ENCODE measurements at places on chromosomes 4 and X.
A peak's percentile ranks its signal among the peaks of the same experiment; 100 is the strongest.

DNA sequence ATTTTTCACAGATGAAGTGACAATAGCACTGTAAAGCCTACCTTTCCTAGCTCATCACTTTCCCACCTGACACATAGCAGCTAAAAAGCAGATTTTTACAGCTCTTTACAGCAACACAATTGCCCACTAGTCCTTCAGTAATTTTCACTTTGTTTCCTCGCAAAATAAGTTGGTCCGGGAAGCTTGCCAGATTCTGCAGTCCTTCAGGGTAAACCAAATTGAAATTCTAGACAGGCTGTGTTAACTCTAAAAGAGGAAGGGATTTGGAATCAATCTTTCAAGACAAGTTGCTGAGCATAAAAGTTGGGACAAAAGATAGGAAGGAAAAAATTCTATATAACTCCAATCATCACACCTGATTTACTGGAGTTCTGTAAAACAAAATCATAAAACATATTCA lies 8.7 kb downstream of the C1QTNF7 start:
- DNase-seq, result no peak

- no peak for DNase-seq
These were observed 205.5 kb upstream of the ARSJ start for GRCh38 chr4:114184901-114185300.

GRCh38 chr4:117267317-117267716 lies 181.9 kb upstream of the TRAM1L1 start:
- DNase-seq, result no peak

GRCh38 chr4:144655491-144655890 lies 9.5 kb downstream of the HHIP start:
- no peak for DNase-seq

GRCh38 chr4:92305878-92306520 lies 2.2 kb downstream of the GRID2 start:
- no peak for DNase-seq

GRCh38 chr4:160386846-160387245 lies 1284.0 kb downstream of the RAPGEF2 start:
- DNase-seq, result no peak

DNA sequence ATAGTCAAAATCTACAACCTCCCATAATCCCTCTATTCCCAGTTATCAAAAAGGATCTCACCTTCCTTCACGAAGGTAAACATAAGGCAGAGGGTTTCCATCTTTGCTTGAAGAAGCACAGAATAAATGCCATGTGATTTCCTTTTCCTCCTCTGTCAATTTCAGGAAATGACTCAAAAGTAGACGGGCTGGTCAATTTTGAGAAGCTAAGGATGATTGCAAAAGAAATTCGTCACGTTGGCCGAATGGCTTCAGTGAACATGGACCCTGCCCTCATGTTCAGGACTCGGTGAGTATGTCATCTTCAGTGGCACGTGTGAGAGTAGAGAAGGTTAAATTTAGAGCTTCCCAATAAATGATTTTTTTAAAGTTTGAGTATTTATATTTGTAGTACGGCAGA lies 240.2 kb downstream of the RAPGEF2 start:
- DNase-seq, result no peak

- no peak for DNase-seq
These were observed 517.2 kb upstream of the ADGRL3 start for GRCh38 chr4:60682901-60683300.

DNA sequence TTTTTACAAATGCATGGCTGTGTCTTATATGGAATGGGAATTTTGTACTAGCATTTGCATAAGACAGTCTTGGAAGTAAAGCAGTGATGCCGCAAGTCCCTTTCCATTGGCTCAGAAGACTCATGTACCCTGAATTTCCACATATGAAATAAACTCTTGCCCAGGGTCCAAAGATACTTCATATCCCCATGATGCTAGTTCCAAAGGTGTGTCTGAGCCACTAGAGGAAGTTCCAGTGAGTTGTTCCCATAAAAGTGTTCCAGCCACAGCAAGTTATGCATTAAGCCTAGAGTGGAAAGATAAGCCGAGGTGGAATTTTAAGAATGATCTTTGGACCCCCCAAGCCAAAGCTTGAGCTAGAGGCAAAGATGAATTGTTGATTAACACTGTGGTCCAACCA lies 9.3 kb upstream of the CEP135 start:
- no peak for DNase-seq

GRCh38 chrX:47222751-47223350 lies 4.4 kb downstream of the CDK16 start:
- no peak for DNase-seq

- DNase-seq, result no peak
These were observed 849.6 kb upstream of the POU3F4 start for GRCh38 chrX:82658492-82658891.

DNA sequence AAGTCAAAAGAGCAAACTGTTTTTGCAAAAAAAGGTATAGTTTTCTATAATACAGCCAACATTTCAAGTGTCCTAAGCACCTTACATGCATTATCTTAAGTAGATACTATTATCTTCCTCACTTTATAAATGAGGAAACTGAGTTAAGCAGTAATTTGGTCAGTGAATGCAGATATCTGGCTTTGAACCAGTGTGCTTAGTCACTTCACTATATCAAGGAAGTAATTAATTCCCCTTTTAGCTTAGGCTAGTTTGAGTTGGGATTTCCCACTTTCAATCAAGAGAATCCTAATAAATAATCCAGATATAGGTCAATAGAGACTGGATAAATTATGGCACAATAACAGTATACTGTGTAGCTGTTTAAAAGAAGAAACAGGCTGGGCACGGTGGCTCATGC lies 14.8 kb downstream of the SPINK2 start:
- DNase-seq, result no peak

- DNase-seq, result no peak
These were observed 187.0 kb upstream of the S100G start for GRCh38 chrX:16462912-16463311.

DNA sequence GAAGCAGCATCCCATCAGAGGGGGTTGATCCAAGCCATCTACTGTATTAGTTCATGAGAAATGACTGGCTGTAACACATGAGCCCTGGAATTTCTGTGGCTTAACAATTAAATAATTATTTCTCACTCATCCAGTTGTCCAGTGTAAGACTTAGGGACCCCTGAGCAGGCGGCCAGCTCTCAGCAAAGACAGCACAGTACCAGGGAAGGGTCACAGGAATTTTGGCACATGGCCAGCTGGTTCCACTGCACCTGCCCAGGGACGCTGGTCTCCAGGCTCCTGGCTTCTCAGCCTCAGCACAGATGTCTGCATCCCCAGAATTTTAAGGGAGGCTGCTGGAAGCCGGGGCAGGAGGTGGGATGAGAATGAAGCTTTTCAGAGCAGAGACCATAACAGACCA lies 93.7 kb upstream of the DHRSX start:
- DNase-seq, result no peak

DNA sequence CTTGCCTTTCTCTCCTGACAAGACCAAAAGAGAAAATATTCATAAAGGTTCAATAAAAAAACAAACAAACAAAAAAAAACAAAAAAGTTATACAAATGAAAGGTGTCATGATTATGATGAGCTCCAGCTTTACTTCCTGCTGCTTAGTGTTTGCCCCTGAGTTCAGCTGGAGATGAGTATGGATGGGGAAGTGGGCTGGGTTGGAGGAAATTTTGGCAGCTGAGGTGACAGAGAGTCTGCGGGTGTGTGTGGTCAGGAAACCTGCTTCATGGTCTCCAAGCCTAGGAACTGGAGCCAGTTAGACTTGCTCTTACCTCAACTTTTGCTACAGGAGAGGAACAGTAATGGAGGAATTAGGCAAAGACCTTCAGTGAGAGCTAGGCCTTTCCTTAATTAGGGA lies 4.3 kb upstream of the CYSLTR1 start:
- no peak for DNase-seq

DNA sequence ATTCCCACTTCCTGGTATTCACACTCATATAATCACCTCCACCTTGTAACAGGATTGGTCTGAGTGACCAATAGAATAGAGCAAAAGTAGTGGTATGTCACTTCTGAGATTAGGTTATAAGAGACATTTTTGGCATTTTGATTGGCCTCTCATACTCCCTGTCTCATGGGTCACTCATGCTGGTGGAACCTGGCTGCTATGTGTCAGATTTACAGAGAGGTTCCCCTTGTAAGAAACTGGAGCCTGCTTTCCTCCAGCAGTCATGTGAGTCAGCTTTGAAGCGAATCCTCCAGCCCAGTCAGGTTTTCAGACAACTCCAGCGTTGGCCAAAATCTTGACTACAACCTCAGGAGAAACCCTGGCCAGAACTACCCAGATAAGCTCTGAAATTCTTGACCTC lies 2.6 kb upstream of the OTUD4 start:
- no peak for DNase-seq

DNA sequence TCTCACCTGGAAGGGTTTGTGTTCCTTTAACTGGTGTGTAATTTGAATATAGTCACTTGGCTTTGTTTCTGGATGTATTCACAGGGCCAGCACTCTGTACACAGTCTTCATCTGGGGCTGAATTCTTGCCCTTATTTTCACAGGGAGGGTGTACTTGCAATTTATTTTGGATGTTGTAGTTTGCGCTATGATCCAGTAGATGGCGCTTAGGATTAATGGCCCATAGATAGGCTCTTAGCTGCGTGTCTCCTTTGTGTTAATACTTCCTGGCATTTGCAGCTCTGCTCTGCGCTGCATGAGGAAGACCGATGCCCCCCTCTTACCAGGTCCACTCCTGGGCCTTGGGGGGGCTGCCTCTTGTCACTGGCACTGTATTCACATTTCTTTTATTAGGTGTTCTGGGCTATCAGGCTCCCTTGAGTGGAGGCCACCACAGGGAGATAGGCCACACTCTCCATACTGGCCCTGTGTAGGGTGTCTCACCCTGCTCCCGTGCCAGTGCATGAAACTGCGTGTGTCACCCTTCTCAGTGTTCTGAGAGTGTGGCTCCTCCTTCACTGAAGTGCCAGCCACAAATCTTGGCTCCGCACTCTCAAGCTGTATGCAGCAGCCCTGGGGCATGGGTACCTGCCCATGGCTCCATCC lies 562.2 kb downstream of the ZIC3 start:
- no peak for DNase-seq

DNA sequence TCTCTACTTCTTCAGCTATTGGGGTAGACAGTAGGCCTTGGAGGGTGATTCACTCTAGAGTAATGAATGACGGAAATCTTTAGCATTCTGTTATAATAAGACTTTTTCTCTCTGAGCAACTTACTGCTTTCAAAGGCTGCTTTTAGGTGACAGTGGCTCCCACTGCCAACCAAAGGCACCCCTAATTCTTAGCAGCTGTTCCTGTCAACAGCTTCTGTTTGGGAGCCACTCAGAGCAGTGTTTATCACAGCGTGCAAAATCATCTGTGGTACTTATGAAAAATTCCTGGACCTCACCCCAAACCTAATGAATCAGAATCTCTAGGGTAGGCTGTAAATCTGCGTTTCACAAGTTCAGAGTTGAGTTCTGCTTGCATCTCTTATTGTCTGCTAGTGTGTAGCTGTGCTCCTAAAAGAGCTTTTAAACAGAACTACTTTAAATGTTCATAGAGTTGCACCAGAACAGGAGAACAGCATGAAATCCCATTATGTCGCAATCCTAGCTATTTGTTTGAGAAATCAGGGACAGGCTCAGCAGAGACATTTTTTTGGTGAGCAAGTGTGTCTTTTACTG lies 52.8 kb upstream of the POU4F2 start:
- DNase-seq, result no peak

DNA sequence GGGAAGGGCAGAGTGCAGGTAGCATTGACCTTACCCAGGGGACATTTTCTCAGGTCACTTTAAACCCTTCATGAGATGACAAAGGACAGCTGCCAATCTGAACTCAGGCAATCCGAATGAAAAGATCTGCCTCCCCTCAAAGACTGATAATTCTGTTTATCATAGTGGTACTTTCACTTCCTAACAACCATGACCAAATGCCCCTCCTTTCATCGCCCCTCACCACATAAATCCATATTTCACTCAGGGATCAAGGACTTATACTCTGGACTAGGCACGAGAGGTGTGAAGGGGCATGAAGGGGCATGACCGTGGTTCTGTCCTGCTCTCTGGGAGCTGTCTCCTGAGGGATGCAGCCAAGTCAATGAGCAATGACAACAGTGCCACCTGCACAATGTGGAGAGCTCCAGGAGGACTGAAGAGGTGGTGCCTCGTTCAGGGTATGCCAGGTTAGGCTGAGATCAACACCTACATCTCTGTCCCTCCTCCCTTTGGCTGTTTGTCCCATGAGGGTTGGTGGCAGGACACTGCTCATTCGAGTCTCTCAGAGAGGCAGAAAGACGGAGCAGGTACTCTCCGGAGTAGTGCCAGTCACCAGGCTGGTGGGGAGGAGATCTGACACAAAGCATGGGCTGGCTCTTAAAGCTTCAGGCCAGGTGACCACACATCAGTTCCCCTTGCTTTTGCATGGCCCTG lies 12.5 kb downstream of the HS3ST1 start:
- no peak for DNase-seq

GRCh38 chrX:111095974-111096895 lies at the start of gene PAK3:
Gene PAK3 (plus strand): TSS chrX:111096191. CDS start chrX:111123104, 26,913 bp downstream.
- DNase-seq, result no peak

DNA sequence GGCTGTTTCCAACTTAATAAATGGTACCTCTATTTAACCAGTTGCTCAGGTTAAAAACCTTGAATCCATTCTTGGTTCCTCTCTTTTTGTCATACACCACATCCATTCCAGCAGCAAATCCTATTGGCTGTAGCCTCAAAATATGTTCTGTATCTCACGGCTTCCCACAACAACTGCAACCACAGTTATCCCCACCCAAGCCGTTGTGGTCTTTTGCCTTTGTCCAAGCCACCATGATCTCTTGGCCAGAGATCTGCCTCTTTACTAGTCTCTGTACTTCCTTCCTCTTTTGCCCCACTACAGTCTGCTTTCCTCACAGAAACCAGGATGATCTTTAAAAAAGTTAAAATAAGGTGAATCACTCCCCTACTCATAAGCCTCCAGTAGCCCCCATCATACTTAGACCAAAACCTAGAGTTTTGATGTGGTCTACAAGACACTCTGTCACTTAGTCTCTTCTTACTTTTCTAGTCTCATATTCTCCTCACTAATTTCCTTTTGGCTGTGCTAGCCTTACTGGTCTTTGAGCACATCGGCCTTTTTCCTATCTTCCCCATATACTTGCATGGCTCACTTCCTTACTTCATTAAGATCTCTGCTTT lies 10.3 kb downstream of the MAOA start:
- no peak for DNase-seq

DNA sequence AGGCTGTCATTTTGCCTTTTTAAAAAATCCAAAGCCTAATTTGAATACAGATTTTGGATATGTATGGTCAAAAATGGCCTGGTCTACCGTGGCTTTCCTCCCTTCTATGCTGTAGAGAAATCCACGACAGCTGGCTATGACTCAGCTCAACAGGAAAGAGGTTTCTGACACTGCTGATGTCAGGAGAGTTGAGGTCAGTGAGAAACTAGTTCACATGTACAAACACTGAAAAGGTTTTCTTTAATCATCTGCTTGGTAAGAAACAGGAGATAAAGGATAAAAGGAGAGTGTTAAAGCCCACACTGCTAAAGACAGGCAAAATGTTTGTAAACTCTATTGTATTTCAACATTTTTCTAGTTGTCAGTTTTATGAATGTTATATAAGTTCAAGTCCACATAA lies 113.9 kb downstream of the NYX start:
- DNase-seq, result peak; percentile 54

GRCh38 chrX:66919280-66919832 lies 280.5 kb upstream of the EDA2R start:
- DNase-seq, result no peak

Measured in glomerular endothelial cell (primary cell).